ENCODE measurements at places on chromosomes 6 and 20.
A peak's percentile ranks its signal among the peaks of the same experiment; 100 is the strongest.

DNA sequence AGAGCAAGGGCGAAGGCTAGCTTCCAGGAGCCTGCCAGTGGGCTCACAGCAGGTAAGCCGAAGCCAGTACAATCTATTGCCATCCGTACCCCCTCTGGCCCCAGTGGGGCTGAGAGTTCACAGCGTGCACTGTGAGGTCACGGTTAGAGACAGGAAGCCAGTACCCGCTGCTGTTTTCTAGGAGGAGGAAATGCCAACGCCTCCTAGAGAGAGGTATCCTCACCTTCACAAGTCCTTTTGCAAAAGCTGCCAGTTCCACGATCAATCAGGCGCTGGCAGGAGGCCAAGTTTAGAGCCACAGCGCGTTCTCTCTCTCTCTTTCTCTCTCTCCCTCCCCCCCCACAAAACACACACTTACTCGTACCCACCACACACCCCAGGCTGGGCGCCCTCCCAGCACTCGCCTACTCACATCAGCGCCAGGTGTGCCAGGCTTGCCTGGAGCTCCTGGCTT lies 22.5 kb downstream of the COL9A1 start:
- no peak for DNase-seq

- no peak for DNase-seq
These were observed 158.6 kb downstream of the GJA1 start for GRCh38 chr6:121594053-121594452.

- no peak for DNase-seq
These were observed 33.4 kb downstream of the BMP6 start for GRCh38 chr6:7759320-7759719.

GRCh38 chr20:2922957-2923356 lies 49.7 kb downstream of the PTPRA start:
- DNase-seq, result no peak

DNA sequence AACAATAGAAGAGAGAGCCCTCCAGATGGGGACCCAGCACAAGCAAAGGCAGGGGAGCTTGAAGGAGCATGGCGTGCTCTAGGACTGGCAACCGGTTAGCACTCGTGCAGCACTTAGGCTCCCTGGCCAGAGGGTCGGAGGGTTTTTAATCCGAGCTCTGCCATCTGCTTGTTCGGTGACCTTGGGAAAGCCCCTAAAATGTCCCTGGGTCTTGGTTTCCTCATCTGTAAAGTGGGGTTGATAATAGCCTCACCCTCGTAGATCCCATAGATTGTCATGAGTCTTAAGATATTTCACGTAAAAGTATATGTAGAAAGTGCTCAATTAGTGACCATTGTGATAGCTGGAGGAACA lies 16.6 kb upstream of the HCK start:
- DNase-seq, result no peak

DNA sequence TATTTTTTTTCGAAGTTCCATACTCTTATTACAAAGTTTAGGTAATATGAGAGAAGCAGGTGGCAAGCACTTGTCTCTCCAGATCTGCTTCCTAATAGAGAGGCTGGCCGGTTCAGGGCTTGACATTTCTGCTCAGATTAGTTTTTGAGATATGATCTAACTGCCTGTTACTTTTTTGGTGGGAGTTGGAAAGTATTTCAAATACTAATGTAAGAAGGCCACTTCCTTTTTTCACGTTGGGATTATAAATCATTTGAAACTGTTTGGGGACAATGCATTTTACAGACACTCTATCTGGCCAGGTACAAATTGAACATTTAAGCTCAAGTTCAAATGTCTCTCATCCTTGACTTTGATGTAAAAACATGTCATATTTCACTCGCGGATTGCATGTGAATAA lies 222.1 kb upstream of the SULF2 start:
- no peak for DNase-seq

DNA sequence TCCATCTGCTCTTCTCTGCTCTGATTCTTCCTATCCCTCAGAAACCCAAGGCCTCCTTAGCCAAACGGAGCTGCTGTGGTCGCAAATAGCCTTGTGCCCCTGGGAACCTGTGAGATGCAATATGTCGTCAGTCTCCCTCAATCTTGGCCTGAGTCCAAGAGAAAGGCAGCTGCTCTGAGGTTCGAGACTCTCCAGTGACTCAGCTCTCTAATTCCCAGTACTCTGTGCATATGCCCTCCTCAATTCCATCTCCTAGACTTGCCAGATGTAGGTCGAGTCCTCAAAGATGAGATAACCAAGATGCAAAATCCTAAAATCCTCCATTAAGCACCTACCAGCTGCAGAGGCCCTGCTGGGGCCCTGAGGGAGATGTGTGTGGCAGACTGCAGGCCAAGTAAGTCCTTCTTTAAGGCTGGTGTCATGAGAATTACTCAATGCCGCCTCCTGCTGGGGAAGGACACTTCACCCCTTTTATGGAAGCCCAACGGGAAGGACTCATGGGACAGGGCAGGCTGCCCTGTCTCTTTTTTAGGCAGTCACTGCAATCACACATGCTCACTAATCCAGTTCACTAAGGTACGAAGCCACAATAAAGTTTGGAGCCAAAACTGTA lies 28.5 kb downstream of the C6orf15 start:
- peak; percentile 17 for DNase-seq

DNA sequence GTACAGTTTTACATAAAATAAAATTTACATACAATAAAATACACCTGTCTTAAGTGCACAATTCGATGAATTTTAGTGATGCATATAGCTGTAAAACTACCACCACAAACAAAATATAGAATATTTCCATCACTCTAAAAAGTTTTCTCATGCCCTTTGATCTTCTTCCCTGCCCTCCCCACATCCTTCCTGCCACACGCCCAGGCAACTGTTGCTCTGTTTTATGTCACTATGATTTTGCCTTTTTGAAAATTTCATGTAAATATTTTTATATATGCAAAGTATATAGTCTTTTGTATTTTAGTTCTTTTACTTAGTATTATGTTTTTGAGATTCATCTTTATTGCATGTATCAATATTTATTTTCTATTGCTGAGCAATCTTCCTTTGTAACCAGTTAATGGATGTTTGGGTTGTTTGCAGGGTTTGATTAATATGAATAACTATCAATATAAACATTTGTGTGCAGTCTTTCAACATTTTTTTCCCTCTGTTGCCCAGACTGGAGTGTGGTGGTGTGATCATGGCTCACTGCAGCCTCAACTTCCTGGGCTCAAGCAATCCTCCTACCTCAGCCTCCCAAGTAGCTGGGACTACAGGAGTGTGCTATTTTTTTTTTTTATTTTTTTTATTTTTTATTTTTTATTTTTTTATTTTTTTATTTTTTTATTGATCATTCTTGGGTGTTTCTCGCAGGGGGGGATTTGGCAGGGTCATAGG lies 23.8 kb upstream of the SAMHD1 start:
- DNase-seq, result peak; percentile 35

DNA sequence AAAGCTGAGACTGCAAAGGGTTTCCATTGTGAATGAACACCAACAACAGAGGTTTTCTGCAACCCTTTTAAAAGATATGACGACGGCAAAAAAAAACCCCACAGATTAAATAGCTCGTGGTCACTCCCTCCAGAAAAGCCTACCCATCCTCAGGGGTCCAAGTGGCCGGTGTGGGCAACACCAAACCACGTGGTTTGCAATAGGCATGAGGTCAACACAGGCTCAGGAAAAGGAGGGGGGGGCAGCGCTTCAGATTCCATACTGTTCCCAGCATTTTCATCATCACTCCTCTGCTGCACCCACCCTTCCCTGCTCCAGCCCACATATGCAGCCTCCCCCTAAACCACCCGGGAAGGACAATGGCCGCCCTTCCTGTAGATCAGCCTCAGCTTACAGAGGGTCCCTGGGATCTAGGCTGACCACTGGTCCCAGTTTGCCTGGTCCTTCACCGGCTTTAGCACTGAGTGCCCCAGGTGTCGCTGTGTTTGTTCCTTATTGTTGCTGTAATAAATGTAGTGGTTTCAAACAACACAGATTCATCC lies 122.8 kb upstream of the PHACTR3 start:
- DNase-seq, result no peak

DNA sequence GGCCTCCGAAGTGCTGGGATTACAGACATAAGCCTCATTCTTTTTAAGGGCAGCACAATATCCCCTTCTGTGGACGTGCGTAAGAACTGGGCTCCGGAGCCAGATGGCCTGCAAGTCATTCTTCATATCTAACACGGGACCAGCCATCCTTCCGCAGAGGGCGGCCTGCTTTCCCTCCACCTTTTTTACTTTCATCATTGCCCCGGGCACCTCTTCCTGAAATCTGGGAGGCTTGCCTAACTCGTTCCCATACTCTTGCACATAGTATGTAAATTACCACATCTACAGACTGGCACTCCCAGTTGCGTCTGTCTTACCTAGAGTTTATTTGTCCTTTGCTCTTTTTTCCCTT lies 29.9 kb upstream of the SLC23A2 start:
- no peak for DNase-seq

DNA sequence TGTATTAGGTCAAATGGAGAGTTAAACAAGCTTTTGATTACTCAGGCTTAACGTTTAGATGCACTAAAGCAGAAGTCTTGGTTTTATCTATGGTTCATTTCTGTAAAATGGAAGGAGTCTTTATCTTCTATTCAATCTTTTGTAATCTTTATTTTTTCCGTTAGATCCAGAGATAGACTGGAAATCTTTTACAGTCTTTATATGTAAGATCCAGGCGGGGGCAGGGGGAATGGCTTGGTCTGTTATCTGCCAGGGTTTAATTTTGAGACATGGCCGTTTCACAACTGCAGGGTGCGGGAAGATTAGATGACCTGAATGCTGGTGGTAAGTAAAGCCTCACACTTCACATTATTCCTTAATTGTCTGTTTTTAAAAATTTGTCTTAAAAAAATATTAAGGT lies 3.7 kb downstream of the AKAP12 start:
- DNase-seq, result no peak

DNA sequence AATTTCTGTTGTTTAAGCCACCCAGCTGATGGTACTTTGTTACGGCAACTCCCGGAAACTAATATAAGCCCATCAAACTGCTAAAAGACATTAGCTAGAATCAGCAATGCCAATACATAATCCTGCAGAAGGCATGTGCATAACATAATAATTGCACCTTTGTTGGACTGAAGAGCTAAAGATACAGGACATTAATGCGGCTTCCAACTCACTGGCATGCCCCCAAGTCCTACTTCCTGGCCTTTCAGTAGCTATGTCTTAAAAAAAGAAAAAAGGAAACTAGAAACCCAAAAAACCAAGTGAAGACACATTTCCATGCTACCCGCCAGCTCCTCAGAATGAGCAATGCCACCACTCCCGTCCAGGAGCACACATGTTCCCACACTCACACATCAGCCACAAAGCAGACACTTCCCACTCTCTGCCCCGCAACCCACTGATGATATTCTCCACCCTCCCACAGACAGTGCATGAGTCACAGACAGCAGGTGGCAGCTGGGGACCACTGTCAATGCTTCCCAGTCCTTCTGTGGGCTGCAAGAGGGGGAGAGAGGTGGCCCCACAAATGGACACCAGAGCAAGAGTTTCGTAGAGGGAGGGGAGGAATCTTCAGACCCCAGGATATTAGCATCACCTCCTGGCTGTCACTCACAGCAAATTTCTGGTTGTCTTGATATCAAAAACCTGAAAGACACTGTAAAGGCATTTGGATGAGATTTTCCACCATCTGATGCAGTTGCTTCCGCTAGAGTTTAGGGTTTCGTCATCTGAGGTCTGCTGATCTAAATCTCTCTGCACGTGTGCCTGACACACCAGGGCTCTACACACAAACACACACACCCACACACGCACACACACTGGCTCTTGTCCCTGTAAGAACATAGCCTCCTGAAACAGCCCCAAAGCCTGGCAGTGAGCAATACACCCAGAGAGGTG lies 32.8 kb downstream of the GFOD1 start:
- DNase-seq, result peak; percentile 85

- DNase-seq, result no peak
These were observed 32.2 kb downstream of the RSPO4 start for GRCh38 chr20:969868-970267.

DNA sequence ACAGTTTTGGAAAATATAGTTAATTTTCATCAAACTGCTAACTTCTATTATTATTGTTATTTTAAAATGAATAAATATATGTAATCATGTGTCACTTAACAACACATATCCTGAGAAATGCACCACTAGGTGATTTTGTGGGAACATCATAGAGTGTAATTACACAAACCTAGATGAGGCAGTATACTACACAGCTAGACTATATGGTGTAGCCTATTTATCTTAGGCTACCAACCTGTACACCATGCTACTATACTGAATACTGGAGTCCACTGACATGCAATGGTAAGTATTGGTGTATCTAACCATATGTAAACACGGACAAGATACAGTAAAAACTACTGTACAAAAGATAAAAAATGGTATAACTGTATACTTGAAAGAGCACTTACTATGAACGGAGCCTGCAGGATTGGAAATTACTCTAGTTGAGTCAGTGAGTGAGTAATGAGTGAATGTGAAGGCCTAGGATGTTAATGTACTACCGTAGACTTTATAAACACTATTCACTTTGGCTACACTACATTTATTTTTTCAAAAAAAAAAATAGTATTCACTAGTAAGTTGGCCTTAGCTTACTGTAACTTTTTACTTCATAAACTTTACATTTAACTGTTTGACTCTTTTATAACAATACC lies 72.4 kb downstream of the ASCC3 start:
- DNase-seq, result no peak

DNA sequence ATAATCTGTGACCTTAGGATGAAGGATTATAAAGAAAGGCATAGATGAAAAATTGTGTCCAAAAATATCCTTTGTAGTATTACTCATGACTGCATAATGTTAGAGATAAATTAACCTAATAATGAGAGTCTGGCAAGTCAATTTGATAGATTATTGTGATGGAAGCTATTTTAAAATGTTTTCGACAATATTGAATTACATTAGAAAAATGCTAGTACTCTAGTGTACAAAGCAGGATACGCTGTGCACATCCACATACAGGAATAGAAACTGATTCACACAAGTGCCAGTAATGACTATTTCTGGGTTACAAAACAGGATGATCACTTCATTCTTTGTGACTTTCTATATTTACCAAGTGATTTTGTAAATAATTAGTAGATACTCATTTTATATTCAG lies 3.3 kb downstream of the SLC17A2 start:
- DNase-seq, result no peak

DNA sequence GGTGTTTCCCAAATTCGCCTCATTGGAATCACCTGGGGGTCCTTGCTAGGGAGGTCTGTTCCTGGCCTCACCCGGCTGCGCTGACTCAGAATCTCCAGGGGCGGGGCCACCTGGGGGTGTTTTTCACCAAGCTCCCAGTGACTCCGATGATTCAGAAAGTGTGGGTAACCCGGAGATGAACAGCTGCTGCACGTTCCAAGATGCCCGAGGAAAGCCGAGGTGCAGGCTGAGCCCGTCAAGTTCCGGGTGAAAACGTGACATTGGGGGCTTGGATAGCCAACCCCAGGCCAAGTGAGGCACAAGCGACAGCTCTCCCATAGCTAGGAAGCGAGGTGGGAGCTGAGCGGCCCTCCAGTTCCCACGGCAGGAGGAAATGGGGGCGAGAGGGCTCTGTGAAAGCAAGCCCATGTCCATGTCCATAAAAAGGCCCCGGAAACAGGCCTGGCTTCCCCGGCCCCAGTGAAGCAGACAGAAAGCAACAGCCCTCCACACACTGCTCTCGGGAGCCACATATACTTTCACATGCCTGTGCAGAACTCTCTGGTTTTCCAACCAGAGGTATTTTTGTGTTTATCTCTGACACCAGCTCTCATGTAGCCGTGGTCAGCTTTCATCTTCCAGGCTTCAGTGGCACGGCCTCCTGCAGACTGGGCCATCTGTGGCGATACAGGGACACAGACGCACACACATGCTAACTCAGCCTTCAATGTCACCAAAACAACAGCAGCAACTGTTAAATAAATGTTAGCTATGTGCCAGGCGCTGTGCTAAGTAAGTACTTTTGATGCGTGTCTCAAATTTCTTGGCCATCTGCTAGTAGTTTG lies 90.7 kb upstream of the CCDC28A start:
- DNase-seq, result no peak

GRCh38 chr6:82240186-82240585 lies 7.4 kb downstream of the IBTK start:
- no peak for DNase-seq

Data from T-helper 2 cell treated with Interferon-gamma antibody and Interleukin-4, amounts not matched to agents 5 μg/mL and 100 μg/mL, for 36 hours (primary cell).